Mesendoderm (in vitro differentiated cells): ENCODE measurements at places on chromosomes 4 and X.

DNA sequence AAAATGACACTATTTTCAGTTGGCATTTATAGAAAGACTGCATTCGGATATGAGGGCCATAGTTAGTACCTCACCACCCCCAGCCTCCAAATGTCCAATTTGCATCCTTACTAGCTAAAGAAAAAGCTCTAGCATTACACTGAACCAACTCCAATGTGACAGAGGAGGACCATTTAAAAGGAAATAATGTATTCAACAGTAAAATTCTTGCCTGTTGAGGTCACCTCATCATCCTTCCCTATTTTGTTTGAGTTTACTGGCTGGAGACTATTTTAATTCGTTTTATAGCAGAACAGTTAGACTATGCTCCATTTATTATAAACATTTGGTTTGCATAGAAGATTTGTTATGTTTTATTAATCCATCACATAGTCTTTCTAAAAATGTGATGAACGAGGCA is 88.2 kb upstream of the PPARGC1A start:
- DNase-seq = no peak

DNA sequence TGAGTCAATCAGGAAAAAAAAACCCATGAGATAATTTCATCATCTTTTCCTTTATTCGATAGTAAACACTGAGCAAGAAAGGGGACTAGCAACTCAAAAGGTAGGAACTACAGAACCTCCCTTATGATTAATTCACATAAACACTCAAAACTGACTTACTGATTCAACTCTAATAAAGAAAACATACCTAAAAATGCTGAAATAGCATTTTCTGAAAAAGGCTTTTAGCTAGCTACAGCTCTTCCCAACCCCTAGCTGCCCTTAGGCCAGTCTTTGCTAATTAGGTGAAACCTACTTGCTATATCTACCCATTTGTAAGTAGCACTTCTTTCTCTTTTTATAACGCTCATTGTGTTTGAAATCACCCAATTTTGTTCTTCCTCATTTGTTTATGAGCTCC is 150.6 kb downstream of the ATRX start:
- DNase-seq = no peak

GRCh38 chr4:55654131-55654530 is 18.0 kb upstream of the NMU start:
- no peak for DNase-seq

DNA sequence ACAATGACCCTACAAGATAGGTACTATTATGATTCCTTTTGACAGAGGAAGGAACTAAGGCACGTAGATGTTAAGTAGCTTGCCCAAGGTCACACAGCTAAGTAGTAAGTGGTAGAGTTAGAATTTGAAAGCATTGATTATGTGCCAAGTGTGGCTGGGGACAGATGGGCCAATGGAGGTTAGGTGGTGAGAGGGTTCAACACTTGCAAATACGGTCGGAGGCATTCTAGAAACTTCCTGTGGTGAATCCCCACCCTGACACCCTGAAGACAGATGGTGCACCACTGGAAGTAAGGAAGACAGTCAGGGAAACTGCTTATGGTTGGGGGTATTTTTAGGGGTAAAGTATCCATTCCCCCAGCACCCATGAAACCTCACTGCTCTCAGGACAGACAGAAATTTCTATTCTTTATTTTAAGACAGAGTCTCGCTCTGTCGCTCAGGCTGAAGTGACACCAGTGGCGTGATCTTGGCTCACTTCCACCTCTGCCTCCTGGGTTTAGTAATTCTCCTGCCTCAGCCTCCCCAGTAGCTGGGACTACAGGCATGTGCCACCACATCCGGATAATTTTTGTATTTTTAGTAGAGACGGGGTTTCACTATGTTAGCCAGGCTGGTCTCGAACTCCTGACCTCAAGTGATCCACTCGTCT is 142.5 kb downstream of the RASL11B start:
- no peak for DNase-seq

DNA sequence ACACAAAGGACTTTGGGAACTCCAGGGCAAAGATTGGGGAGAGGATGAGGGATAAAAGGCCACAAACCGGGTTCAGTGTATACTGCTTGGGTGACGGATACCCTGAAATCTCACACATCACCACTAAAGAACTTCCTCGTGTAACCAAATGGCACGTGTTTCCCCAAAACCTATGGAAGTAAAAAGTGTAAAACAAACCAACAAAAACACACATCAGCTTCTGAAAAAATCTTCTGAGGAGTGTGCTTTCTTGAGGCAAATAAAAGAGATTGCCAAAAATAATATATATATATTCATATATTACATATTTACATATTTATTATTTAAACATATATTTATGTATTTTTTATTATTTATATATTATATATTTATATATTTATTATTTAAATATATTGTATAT is 3.9 kb downstream of the P2RY8 start:
- no peak for DNase-seq

DNA sequence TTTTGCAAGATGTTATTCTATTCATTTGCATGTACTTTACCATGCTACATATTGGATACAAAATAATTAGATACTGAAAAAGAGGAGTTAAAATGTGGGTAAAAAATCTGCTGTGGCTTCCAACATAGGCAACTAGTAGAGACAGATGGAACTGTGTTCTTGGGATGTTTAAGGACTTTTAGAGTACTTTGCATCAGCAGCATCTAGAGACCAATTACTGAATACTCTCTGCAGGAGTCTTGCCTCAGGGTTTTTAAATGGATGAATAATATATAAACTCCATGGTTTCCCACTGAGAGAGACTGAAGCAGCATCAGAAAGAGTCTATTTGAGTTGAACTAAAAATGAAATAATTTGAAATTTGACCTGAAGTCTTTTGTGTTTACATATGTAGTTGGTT is 676.7 kb downstream of the GALNTL6 start:
- DNase-seq = no peak

DNA sequence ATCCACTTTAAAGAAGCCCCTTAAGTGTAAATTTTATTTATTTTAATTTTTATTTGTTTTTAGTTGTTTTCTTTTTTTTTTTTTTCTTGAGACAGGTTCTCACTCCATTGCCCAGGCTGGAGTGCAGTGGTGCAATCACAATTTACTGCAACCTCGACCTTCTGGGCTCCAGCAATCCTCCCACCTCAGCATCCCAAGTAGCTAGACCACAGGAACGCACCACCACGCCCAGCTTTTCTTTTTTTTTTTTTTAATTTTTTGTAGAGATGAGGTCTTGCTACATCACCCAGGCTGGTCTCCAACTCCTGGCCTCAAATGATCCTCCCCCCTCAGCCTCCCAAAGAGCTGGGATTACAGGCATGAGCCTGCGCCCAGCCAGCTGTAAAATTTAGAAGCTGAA is 6.0 kb downstream of the SAT1 start:
- DNase-seq = no peak

DNA sequence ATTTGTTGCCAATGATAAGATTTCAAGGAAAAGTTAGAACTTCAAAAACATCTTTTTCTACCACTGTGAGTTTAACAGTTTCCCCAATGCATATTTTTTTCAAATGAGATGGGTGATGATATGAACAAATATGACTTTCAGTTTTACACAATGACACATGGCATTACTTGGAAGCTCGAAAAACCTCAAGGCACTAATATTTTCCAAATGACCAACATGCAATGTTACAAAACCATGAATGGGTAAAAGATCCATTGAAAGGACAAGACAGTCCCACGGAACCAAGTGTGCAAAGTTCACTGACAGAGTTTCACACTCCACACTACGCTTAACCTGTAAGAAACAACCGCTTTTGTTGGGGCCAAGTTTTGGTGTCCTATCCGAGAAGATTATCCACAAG is 84.5 kb downstream of the CD99L2 start:
- no peak for DNase-seq

DNA sequence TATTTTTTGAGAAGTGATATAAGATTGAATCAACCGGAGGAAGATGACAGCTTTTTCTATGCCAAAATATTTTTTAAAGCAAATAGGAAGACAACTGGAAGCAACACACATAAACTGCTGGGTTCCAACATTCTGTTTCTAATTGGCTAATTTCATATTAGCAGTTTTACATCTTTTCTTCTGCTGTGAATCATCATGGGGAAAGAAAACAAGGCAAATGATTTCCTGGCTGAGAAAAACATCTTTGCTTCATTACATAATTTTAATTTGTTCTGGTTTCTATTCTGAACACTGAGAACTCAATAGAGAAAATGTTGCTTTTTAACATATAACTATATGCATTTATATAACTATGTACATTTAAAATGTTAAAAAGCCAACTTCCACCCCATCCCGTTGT is 2518.5 kb downstream of the ARAP2 start:
- DNase-seq = no peak

DNA sequence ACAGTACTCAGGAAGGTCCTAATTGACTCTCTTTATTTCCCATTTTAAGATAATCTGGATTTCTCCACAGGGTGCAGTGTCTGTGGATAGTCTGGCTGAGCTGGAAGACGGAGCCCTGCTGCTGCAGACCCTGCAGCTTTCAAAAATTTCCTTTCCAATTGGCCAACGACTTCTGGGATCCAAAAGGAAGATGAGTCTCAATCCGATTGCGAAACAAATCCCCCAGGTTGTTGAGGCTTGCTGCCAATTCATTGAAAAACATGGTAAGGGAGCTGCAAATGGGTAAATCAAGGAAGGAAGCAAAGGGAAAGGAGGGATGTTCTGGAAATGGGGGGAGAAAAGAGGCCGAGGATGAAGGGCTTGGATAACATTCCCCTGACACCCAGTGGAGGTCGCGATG is 26.0 kb downstream of the ARHGAP36 start:
- peak; percentile 4 for DNase-seq
